NCI-H1092 (cell line): ENCODE measurements at places on chromosomes 7 and 10.

GRCh38 chr7:42687211-42688055 lies 224.4 kb downstream of the C7orf25 start:
- no peak for DNase-seq

- no peak for DNase-seq
Measured at GRCh38 chr7:157932498-157933218, 595.9 kb downstream of the DNAJB6 start.

DNA sequence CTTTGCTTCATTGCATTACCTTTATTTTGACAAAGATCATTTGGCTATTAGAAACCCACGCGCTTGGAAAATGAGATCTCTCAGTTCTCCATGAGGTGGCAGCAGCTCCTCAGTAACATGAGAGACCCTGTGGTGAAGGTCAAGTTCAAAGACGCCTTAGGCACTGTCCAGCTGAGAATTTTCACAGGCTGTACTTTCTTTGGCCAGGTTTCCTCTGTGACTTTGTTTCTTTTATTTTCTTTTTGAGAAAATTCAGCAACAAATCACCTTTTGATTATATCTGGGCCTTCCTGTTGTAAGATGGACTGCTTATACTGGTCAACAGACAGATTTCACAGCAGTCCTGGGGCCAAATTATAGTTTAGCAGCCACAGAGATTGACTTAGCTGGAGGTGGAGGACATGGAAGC lies 54.5 kb downstream of the RAB18 start:
- DNase-seq: no peak

GRCh38 chr7:43650457-43651052 lies 67.6 kb downstream of the STK17A start:
- no peak for DNase-seq

DNA sequence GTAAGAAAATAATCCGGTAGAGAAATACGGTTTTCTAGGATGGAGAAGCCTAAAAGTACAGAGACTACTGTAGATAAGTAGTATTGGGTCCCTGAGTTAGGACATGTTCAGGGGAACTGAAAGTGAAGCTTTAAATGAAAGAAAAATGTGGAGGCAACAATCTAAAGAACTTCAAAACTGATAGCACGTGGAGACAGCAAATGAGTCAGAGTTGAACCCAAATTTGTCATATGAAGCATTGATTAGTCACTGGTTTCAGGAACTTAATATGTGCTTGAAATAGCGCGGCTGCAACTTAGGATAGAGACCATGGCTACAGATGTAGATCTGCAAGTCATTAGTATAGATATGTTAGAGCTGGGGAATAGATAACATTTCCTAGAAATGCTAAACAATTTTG lies 1138.6 kb upstream of the SORCS1 start:
- no peak for DNase-seq
